ENCODE measurements at places on chromosomes 3 and 15.

DNA sequence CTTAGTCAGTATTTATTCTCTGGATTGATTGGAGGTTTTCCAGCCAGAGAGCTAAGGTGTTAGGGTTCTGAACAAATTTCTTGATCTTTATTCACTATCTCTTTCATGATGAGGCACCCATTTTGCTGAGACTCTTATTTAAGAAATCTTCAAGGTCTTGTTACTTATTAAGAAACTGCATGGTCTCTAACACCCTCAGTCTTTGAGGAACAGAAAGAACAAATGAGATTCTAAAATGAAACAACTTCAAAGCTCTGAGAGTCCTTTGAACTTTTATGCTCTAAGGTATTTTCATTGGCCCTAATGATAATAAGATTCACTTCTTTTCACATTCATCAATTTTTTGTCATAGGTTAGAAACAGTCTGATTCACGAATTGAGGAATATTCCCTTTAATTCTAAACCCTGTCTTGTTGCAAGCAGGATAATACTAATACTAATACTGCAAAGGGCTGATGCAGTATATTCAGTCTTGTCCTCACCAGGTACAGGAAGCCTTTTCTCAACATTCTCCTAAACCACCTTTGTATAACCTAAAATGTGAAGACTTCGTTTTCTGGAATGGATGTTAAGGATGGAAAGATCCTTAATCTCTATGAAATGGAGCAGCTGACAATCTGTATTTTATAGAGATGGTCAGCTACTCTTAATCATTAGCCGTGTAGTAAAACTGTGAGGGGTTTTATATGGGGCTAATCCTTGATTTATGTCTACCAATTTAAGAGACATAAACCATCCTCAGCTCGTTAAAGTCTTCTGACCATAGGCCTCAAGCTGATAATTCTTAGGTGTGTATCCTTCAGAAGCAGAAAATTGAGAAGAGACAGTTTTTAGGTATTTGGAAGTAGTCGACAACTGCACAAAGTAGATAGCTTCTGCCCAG is 198.3 kb downstream of the OTOL1 start:
- no peak for DNase-seq

DNA sequence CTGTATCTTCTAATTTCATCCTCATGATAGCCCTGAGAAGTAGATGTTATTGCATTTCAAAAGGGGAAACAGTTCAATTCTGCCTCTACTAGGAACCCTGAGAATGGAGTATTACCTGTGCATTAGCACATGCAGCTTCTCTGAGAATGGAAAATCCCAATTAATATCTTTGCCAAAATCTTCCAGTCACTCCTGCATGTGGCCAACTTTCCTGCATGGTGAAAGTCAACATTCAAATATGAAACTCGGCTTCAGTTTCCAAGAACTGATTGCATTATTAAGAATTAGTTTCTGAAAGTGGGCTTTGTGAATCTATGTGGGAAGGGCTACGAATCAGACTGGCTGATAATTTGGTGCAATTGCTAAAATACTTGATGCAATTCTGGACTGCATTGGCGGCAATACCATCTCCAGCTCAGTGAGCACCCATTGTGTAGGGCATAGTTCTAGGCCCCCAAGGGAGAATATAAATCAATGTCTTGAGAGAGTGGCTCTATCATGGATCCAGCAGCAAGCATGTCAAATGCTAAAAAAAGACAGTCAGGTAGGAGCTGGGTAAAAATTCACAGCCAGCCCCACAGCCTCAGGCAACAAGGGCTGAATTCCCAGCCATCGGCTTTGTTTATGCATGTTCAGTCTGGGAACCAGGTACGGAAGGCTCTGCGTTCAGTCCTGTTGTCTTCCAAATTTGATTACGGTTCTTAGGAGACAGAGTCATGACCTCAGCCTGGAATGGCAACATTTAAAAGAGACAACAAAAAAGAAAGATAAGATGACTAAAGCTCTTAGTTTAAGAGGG is 18.8 kb upstream of the BCL6 start:
- no peak for DNase-seq

DNA sequence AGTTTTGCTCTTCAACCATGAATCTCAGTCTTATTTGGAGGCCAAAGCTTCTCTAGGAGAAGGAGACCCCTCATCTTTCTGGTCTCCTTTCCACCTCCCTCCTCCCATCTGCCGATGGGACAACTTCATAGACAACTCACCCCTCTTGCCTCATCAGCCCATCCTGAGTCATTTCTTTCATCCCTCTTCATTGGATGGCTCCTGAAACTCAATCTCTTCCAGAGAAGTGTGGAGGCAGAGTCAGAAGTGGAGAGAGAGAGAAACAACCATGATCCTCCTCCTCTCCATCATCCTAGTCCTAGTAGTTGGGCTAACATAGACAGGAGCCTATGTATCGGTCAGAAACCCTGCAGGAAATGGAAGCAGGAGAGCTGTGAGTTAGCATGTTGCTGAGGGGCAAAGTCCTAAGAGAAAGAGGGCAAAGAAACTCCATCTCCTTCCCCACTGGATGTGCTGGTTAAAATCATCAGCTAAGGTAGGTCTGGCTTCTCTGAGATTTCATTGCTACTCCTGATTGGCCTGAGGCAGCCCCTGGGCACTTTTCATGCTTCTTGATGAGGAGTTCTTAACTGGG is 21.3 kb upstream of the HCN4 start:
- DNase-seq, result no peak

GRCh38 chr3:15768421-15769255 is 29.1 kb downstream of the ANKRD28 start:
- DNase-seq, result peak; percentile 89

- DNase-seq, result peak; percentile 42
Measured at GRCh38 chr3:69232482-69232881, 110.1 kb upstream of the LMOD3 start.

DNA sequence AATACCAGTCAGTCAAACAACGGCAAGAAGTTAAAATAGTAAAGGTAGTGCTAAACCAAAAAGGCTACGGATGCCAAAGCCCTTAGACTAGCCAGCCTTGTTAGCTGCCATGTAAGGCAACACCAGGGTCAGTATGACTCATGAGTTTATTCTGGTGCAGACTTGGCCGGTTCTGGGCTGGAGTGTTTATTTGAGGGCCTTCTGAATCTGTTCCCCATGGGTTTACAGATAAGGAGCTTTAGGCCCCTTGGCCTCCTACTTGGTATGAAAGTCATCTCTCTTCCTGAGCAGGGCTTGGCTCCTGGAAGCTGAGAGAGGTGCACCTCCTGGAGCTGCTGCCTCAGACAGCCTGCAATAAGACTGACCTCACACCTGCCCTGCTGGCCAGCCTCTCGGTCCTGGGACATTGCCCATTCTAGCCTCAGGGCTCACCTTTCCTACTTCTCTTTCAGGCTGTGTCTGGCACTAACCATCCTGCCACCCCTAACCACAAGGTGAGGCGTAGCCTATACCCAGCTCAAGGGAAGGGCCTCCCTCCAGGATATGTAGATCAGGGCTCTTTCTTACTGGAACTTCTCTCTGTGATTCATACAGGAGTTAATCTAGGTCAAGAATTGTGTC is 10.4 kb upstream of the RTP1 start:
- no peak for DNase-seq

DNA sequence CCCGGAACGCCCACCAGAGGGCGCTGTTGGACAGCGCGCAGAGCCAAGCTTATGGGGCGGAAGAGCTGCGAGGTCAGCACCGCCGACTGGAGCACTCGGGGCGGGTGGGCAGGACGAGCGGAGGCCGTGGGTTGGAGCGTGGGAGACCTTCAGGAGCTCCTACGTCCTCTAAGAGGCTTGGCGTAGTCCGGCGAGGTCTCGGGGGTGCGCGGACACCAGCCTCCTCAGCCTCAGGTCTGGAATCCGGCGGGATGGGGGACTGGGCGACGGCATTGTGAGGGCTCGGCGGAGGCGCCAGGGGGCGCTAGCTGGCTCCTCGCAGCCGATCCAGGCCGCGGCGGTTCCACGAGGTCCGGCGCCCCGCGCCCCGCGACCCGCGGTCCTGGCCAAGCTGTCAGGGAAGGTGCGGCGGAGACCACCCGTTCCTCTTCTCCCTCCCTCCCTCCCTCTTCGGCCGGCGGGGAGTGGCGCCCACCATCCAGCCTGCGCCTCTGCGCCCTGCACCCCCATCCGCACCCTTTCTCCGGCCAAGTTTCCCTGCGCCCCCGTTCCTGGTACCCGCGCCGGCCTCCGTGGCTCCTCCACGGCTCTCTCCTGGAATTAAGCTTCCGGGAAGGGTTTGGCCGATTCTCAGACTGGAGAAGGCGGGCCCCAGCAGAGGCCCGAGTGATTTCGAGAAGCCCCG is 24.3 kb upstream of the POLG start:
- peak; percentile 80 for DNase-seq

GRCh38 chr3:33096093-33096868 is 665 bp downstream of the GLB1 start:
- DNase-seq, result peak; percentile 55

- no peak for DNase-seq
Measured at GRCh38 chr3:141414800-141415462, 46.6 kb downstream of the ZBTB38 start.

DNA sequence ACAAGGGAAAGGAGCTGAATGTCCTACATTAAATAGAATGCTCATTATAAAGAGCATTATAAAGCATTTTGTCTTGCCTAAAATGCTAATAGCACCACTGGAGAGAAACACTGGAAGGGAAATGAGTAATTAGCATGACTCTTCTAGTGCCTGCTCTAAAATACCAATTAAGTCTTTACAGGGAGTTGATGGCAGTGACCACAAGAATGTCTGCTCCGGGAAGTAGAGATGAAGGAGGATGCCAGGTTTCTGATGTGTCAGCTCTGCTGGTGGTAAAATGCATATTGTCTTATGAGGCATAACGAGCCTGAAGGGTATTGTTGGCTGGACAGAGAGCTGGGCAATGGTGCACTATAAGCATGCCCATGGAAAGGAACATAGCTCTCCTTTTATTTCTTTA is 49.5 kb downstream of the MYLK start:
- DNase-seq, result no peak

DNA sequence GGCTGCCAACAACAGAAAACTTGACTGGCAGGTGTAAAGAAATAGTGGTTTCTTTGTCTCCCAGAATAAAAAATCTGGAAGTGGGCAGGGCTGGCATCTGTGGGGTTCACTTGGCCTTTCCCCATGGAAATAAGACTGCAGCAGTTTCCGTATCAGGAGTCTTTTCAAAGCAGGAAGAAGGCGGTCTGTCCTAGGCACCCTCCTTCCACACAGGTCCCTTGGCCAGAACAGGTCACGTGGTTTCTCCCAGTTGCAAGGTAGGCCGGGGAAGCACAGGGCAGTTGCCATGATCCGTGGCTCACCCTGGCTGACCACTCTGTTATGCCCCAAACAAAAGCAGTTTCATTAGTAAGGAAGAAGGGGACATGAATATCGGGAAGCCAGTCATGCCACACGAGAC is 45.4 kb downstream of the ZDHHC19 start:
- DNase-seq, result no peak

DNA sequence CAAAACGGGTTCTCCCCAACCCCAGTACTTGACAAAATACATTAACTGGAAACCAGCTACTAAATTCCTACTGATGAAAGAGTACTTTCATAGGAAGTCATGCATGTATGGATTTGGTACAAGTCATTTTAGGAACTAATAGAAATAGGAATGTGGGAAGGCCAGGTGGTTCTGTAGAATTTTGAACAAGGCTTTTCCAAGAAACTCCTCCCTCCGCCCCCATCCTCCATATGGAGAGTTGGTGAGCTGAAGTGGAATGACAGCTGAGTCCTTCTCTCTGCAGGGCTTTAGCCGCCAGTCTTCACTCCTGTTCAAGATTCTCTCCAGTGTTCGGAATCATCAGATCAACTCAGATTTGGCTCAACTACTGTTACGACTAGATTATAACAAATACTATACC is 33.2 kb downstream of the TUBGCP4 start:
- no peak for DNase-seq

DNA sequence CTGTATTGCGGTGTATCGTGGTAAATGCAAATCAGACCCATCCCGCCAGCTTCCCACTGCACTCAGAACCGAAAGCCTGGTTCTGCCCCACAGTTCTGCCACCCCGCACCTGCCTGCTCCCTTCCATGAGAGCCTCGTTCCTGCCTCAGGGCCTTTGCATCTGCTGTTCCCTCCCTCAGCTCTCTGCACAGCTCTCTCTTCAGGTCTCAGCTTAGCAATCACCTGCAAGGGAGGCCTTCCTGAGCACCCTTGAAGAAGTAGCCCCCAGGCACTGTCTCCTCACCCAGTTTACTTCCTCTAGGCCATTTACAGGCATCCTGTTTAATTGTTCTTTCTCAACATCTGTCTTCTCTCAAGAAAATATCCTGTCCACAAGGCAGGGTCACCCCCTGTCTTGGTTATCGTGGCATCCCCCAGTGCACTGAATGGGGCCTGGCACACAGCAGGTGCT is 13.3 kb upstream of the IQSEC1 start:
- peak; percentile 72 for DNase-seq

All from NCI-H69 (cell line).